CD4-positive, alpha-beta T cell treated with Interleukin-17A for 4 hours (primary cell): ENCODE measurements at places on chromosomes 6 and 20.
A peak's percentile ranks its signal among the peaks of the same experiment; 100 is the strongest.

DNA sequence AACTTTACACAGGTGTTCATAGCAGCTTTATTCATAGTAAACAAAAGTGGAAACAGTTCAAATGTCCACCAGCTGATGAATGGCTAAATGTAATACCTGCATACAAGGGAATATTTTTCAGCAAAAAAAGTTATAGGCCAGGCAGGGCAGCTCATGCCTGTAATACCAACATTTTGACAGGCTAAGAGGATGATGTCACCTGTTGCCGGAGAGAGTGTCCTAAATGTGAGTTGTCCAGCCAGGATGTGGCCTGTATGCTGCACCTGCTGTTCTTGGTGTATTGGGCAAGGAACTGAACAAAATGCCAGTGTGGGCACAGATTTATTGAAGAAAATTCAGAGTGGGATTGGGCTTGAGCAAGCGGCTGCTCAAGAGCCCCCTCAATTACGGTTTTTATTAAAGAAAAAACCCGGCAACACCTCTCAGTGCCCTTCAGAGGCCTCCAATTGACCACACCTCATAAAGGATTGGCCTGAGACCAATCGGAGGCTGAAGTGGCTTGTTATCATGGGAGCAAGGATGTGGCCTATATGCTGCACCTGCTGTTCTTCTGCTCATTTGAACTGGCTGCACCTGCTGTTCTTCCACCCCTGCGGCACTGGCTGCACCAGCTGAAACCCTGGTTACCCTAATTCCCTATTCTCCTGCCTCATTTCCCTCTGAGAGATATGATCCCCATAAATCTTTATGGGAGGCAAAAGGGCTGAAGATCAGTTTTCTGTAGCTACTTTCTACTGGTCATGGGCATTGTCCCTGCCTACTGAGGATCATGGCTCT lies 164.3 kb upstream of the PROKR2 start:
- DNase-seq, result no peak

GRCh38 chr6:13147376-13147775 lies 181.0 kb downstream of the TBC1D7 start:
- DNase-seq, result no peak

GRCh38 chr20:49671433-49671832 lies 42.2 kb downstream of the B4GALT5 start:
- DNase-seq, result no peak

GRCh38 chr6:16694781-16695578 lies 66.3 kb downstream of the ATXN1 start:
- DNase-seq, result no peak

GRCh38 chr6:141393405-141394124 lies 739.2 kb upstream of the GJE1 start:
- no peak for DNase-seq

GRCh38 chr6:36615018-36615761 lies 21.0 kb downstream of the SRSF3 start:
- peak; percentile 52 for DNase-seq

DNA sequence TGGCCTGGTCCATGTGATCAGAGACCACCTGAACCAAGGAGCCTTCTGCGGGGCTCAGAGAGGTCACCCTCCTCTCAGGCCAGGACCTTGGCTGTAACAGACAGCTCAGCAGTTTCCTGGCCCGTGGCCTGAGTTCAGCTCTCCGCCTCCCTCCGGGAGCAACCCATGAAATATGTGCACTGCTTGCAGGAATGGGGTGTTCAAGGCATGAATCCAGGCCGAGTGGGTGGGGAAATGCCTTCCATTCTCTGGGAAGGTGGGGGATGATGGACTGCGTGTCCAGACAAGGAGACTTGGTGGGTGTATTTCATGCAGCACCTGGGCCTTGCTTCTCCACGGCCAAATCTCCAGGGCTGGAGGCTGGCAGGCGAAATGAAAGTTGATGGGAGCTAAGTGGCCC lies 46.0 kb downstream of the SIRPA start:
- DNase-seq, result no peak

DNA sequence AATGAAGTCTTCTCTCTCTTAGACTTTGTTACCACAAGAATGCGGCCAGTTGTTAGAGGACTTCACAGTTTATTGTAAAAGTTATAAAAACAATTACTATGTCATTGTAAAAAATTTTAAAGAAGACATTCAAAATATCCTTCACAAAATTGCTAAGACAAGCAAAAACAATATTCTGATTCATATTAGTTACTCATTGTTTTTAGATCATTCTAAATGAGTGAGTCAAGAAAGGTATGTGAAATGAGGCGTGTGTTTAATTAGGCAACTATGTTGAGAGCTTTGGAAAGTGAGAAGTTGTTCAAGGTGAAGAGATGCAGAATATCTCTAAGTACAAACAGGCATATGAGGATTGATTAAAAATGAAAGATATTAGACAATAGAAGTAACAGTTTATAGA lies 875.3 kb downstream of the EYS start:
- no peak for DNase-seq

DNA sequence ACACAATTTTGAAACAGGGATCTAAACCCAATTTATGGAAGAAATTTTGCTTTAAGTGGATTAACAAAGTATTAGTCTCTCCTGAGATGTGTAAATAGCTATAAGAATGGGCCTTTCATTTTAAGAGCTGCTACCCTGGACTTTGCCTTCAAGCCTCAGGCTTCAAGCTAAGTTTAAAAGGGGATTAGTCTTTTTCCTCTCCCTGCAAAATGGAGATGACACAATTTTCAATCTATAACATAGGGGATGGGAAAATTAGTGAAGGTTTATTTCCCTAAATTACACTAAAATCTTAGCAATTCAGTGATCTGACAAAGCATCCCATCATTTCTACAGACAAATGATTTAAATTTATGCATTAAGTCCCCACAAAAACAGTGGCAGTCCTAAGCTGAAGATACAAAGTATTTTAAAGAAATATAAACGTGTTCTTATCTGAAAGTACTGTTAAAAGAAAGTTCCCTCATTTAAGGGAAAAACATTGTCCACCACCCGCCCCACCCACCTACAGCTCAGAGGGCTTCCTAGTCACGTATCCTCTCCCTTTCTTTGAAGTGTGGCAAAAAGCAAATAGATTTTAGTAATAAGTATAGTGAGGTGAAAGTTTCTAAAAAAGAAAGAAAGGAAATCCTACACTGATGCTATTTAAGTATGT lies 14.5 kb downstream of the ARHGAP18 start:
- peak; percentile 46 for DNase-seq

DNA sequence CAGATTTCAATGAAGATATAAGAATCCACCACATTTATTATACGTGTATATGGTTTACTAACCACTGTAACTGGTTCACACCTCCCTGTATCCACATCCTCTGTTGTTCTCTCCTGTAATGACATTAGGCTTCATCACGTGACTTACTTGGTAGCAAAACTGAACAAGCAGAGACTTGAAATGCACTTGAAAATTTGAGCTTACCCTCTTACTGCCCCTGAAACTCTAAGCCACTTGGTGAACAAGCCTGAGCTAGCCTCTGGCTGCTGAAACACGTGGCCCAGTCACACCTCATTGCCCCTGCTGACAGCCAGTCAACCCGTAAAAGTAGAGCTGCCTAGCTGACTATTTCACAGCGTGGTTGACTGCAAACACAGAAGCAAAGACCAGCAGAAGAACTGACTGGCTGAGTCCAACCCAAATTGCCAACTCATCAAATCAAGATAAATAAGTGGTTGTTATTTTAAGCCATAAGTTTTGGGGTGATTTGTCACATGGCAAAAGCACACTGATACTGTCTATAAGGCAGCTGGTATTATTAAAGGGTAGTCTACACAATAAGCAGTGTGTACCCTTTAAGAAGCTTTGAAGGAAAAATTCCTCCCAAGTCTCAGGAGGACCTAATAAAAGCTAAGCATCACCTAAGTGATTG lies 109.0 kb downstream of the RALGAPA2 start:
- DNase-seq, result no peak

GRCh38 chr6:155247618-155248007 lies 16.2 kb upstream of the CLDN20 start:
- DNase-seq, result no peak

GRCh38 chr6:51398064-51398705 lies 579.5 kb downstream of the TFAP2B start:
- DNase-seq, result no peak

DNA sequence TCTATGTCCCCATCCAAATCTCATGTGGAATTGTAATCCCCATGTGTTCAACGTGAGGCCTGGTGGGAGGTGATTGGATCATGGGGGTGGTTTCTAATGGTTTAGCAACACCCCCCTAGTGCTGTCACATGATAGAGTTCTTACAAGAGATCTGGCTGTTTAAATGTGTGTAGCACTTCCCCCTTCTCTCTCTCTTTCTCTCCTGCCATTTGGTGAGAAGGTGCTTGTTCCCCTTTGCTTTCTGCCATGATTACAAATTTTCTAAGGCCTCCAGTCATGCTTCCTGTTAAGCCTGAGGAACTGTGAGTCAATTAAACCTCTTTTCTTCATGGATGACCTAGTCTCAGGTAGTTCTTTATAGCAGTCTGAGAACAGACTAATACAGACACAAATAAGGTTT lies 165.4 kb downstream of the OGFRL1 start:
- no peak for DNase-seq

GRCh38 chr6:132964868-132965382 lies 150.6 kb downstream of the RPS12 start:
- DNase-seq, result no peak

DNA sequence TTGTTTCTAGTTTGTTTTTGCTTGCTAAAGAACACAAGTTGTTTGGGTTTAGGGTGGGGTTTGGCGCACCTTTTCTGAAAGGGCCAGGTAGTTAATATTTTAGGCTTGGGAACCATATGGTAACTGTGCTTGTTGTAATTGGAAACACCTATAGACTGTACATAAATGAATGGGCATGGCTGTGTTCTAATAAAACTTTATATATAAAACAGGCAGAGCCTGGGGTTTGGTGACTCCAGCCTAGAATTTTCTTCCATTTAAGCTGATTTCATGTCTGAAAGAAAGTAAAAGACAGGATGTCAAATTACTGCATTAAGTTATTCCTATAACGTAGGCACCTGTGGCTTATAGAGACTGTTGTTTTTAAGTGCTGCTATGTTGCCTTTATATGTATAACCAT lies 36.1 kb upstream of the MAPK13 start:
- DNase-seq, result no peak

- no peak for DNase-seq
These were observed 1516.4 kb upstream of the DEFB115 start for GRCh38 chr20:29740951-29741593.

- DNase-seq, result no peak
These were observed 80.5 kb upstream of the TPD52L1 start for GRCh38 chr6:125073071-125073470.

GRCh38 chr20:58710481-58711265 lies 18.1 kb downstream of the NPEPL1 start:
- DNase-seq, result no peak

GRCh38 chr20:37317316-37317715 lies 27.9 kb downstream of the MANBAL start:
- no peak for DNase-seq

DNA sequence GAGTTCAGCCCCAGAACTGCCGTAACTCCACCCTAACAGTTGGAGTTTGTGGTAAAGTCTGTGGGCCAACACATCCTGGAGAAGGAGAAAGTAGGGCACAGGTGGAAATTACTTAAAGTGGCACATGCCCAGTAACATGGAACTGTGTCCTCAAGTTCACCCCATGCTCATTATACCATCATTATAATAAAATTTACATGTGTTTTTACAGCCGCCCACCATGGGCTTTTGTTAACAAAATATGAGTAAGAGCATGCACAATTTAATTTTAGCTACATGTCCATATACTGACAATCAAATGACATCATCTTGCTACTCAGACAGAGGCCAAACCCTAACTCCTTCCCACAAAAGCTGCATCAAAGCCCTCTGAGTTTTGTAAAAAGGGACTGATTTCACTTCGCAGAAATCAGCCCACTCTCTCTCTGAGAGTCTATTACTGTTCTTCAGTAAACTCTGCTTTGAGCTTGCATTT lies 17.3 kb upstream of the ELOVL4 start:
- no peak for DNase-seq
